ENCODE measurements at places on chromosomes 11 and 22.

GRCh38 chr22:33580310-33580709, 340.0 kb downstream of the LARGE1 start:
- DNase-seq: no peak

DNA sequence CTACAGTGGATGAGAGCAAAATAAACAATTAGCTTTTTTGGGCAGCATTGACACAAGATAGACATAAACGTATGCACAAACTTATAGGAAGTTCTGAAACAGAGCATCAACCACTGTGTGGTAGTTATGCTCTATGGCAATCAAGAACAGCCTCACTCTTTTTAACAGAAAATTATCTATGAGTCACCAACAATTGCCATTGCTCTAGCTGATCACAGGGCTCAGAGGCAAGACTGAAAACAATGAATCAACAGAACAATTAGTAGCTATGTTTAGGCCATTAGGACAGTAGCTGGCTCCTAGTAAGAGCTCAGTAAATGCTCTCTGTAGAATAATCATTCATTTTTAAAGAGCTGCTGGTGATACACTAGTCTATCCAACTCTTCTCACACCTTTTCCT, 34.9 kb upstream of the PICALM start:
- no peak for DNase-seq

- no peak for DNase-seq
Measured at GRCh38 chr11:73356979-73357860, 19.0 kb upstream of the RELT start.

DNA sequence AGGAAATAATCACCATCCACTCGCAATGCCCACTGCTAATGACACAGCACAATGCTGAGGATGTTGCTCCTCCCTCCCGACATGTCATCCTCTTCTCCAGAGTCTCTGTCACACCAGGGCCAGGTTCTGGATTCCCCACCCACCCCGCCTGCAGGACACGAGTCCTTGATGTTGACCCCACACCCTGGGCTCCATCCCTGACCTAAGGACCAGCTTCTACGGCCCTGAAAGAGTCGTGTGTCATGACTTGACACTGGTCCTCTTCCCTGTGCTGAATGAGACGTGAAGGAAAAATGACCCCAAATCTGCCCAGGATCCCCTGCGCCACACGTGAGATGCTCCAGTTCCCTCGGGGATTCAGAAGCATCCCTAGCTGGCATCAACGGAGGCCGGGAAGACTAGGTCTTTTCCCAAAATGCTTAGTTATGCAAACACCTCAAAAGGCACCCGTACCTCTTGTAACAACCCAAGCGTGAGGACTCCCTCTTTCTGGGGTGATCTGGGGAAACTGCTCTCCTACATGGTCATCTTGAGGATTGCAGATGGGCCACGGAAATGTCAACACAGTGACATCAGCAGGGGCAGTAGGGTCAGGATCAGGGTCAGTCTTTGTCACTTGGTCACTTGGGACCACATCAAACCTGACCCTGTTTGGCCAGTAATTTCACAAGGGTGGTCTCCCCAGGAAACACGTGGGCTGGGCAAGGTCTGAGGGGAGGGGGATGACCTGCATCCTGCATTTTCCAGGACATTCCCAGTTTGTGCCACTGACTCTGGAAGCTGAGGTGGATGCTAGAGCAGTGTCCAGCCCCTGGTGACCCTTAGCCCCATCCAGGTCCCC, 42.0 kb downstream of the IGLL5 start:
- no peak for DNase-seq

DNA sequence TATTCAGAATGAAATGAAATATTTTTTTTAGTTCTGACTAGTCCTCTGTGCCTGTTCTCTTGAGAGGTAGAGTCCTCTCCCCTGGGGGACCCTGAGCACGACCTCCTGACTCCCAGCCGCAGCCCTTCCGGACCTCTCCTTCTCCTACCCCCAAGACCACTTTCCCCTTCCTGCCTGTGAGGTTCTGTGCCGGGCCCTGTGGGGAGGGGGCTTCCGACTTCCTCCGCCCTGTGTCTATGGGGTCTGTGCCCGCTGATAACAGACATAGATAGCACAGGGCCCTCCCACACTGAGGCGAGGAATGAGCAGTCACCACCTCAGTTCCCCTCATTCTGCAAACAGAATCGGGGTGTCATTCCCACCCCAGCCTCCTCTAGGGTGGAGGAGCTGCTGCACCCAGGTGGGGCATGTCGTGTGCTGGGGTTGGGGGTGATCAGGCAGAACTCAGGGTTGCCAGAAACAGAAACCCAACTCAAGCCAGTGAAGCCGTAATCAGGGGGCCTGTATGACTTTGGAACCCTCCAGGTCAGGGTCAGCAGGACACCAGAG, 11.9 kb upstream of the PKP3 start:
- DNase-seq: no peak

GRCh38 chr11:85355921-85356320, 271.2 kb downstream of the DLG2 start:
- DNase-seq: no peak

GRCh38 chr11:45233804-45234170, 52.4 kb downstream of the SYT13 start:
- DNase-seq: no peak

- DNase-seq: no peak
Measured at GRCh38 chr11:126817096-126817495, 183.5 kb downstream of the KIRREL3 start.

GRCh38 chr11:86355256-86355655, 19.4 kb upstream of the CCDC81 start:
- DNase-seq: no peak

DNA sequence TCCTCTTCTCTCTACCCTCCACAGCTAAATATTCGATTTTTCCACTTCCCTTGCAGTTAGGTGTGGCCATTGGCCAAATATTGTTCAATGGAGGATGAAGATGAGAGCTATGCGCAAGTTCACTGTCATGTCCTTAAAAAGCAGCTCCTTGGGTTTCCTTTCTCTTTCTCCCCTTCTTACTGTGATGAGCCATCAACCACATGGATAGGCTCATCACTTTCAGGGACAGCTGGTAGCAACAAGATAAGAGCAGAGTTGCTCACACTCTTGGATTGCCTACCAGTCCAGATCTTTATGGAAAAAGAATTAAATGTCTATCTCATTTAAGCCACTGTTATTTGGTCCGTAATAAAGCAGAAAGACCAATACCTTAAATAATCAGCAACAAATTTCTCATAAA, 377.0 kb downstream of the DDX10 start:
- no peak for DNase-seq

DNA sequence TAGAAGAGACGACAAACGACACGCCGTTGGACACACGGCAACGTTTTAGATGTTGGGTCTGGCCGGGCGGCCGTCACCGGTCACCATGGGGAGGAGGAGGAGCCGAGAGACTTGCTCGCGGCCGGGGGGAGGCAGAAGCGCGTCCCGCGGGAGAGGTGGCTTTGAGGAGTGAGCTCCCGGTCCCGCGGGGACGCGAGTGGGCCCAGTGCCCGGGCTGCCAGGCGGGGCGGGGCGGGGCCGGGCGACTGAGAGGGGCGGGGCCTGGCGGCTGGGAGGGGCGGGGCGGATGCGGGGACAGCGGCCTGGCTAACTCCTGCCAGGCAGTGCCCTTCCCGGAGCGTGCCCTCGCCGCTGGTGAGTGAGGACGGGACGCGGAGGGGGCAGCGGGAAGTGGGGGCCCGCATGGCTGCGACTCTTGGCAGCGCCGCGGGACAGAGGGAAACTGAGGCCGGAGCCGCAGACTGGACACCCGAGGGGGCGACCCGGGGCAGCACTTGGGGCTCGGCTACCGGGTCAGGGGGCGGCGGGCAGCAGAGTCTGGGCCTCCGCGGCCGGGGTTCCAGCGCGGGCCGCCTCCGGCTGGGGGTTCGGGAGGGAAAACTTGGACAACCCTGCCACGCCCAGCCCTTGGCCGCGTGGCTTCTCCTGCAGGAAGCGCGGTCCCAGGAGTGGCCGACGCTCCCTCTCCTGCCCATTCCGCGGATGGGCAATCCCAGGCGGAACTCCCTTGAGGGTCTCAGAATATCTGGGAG, at the start of gene TSPO:
TSS of gene TSPO (plus strand) at position 309 of the 752 bp plus-strand sequence. CDS start 7,680 bp downstream, outside the sequence.
- DNase-seq: peak; percentile 67

- DNase-seq: no peak
Measured at GRCh38 chr11:38867338-38867737, 2269.3 kb upstream of the RAG2 start.

DNA sequence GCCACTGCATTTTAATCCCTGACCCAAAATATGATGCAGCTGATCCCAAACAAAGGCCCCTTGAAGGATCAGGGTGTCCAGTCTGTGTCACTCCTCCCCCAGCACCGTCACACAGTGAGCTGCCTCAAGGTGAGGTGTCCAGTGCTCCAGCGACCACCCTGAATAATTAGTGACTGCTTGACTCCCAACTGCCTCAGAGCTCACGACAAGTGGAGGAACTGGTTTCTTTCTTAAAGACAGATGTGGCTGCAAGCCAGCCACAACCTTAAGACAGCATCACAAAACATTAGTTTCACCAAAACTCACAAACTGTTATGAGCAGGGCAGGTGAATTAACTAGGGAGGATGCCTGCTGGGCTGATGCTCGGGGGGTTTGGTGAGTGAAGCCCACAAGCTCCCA, 74.6 kb downstream of the PIWIL3 start:
- no peak for DNase-seq

GRCh38 chr22:48798281-48799226, 1029.1 kb downstream of the BRD1 start:
- DNase-seq: no peak

DNA sequence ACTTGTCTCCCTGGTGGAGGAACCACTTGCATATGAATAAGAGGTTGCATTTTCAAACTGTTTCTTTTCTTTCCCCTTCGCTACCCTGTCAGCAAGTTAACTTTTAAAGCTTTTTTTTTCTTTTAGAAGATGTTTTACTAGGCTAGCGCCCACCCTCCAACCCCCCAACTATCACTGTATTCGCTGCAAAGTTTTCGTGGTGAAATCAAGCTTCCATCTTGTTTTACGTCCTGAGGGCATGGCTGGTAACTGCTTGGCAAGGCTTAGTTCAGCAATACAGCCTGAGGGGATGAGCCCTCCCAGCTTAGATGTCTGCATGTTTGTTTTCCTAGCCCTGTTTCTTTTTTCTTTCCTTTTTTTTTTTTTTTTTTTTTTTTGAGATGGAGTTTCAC, 1359.3 kb downstream of the LRRC4C start:
- DNase-seq: no peak

DNA sequence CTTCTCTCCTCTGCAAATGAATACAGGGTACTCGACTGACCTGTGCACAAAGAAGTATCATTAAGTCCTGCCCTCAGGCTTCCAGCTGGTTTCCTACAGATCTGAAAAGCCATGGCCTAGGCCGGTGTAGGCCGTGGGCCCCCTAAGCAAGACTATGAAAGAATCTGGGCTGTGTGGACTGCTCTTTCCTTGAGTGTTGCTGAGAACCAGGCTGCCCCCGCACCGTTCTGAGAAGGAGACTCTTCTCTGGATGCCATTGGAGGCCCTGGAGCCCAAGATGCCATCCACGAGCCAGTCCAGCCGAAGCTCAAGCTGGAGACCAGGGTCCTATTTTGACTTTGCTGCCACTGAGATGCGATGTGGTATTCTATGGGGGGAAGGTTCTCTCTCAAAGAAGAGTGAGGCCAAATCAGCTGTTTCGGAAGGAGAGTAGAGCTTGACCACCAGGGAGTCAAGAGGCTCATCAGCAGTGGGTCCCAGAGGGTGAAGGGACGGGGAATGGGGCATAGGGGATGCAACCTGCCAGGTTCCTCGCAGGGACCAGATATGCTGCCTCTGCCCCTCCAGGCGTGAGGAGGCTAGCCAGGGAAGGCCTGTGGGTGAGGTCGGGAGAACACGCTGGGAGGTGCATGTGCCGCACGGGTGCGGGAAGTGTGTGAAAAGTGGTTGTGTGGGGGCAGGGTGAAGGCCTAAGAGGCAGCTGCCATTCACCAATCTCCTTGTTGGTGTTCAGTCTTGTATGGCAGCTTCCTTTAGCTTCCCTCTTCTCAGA, 96.4 kb upstream of the B3GAT1 start:
- DNase-seq: no peak

GRCh38 chr11:1089738-1090599, 15.3 kb downstream of the MUC2 start:
- no peak for DNase-seq

GRCh38 chr11:76793391-76794291, 10.5 kb downstream of the TSKU start:
- DNase-seq: no peak

DNA sequence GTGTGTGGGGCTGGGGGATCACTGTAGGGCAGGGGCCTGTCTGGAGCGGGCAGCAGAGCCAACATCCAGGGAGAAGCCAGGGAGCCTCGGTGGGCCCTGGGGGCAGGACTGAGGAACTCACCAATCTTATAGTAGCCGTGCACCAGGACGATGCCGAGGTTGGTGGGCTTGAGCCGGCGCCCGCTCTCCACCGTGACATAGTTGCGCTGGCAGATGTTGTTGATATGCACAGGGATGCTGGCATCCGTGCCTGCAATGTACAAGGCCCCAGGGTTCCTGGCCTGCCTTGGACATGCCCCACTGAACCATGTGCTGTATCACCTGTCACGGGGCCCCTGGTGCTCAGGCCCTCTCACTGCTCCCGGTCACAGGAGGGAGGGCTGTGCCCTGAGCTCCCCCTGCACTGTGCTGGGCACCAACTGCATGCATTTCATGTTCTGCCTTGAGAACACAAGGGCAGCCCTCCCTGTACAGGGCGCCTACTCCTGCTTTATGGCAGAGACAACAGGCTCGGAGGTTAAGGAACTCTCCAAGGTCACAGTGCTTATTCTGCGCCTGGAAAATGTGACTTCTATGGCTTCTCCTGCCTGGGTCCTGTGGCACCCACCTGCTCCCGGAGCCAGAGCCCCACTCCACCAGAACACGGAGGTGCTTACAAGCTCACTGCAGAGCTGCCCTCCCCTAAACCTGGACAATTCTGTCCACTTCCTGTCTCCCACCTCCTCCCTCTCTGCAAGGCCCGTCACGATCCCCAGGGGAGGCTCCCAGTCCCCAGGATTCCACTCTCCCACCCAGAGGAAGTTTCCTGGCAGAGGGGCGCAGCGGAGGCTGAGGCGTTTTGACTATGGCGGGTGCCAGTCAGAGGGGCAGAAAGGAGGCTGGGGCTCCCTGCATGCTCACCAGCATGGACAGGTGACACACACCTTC, 7.8 kb upstream of the PPM1F start:
- no peak for DNase-seq

DNA sequence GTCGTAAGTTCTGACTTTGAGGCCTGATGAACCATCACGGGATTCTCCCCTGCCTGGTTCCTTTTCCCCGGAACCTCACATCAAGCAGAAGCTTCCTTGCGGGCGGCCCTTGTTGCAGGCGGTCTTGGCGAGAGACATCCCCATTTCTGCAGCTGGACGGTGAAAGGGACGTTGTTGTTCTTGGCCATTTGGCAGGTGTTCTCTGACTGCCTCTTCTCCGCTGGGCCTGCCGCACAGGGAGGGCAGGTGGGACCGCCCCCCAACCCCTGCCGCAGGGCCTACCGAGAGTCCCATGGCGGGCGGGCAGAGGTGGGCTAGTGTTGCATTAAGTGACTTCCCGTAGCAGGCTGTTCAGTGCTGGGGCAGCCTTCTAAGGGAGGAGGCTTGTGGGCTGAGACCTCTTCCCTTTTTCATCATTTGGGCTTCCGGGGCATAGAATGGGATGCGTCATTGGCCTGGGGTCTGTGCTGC, 26.9 kb upstream of the GRAMD4 start:
- DNase-seq: no peak
